Right ventricle myocardium superior (tissue), 1 donor: ENCODE measurements at places on chromosomes 7 and 10.

DNA sequence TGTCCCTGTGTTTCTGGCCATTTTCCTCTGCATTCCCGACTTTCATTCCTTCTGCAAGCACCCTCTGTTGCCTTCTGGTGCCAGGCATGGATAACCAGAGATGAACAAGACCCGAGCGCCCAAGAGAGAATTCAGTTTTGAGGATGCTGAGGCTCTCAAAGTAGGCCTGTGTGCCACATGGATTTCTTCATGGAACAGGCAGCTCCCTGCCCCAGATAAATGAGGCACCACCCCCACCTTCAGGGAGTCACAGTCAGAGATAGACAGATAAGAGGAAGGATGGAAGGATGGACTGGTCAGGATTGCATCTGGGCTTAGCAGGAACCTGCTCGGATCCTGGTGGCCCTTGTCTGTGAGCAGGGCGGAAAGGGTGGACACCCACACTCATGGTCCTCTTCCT is 49.4 kb downstream of the ADCYAP1R1 start:
- no peak for DNase-seq

- no peak for DNase-seq
These were observed 124.8 kb downstream of the TCERG1L start for GRCh38 chr10:131186547-131187253.

DNA sequence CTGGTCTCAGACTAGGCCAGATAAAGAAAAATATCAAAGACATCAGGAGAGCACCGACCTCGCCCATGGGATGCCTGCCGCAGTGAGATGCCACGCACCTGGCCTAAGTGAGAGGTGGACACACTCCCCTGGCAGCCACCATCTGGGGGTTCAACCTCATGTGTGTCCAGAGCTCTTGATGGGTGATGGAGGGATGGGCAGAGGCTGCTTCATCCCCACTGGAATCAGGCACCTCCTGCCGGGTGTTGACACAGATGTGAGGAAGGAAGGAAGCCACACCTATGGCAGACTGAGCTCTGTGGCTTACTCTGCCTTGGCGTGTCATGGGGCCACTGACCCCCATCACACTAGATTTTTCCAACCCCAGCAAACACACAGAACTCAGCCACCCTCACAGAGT is 11.4 kb downstream of the ZNF488 start:
- no peak for DNase-seq

DNA sequence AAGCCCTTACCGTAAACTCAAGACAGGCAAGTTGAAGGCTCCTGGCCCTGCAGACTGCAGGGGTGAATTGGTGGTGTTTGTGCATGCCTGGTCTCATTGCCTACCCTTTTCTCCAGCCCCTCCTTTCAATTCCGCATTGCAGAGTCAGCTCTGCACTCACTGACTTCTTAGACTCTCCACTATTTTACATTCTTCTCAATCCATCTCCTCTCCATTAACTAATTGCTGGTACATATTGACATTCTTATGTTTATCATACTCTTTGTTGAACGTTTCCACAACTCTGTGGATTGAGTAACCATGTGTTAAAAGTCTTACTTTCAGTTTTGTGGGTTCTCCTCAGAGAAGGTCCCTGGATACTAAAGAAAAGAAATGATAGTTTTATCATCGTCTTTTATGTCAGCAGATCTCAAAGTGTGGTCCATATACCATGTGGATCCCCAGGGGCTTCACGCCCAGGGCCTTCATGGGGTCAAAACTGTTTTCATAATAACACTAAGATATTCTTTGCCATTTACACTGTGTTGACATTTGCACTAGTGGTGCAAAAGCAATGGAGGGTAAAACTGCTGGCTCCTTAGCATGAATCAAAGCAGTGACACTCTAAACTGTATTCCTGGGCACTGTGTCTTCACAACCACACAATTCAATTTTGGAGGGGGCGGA is 135.4 kb upstream of the FZD1 start:
- no peak for DNase-seq

- no peak for DNase-seq
These were observed 487.1 kb downstream of the TCERG1L start for GRCh38 chr10:130824230-130825014.

GRCh38 chr7:54394834-54395233 is 147.3 kb upstream of the VSTM2A start:
- DNase-seq, result no peak

DNA sequence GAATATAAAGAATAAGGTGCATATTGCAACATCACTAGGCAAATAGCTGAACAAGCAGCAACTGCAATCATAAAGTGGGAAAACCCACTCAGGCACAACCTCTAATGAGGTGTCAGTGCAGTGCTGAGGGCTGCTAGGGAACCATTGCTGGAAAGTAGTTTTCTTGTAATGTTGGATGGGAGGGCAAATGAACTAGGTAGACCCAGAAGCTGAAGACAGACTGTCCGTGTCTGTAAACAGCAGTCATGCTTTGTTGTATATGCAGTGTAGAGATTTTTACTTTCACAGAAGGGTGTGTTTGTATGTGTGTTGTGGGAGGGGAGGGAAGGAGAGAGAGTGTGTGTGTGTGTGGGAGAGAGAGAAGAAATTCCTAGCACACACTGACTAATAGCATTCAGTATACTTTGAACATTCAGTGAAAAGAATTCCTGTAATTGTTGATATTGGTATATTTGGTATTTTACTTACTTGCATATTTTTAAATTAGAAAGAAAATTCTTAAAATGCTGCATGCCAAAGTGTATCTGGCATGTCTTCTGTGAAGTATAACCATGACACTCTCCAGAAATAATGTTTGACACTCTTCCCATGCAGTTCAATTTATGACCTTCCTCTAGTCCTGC is 28.8 kb downstream of the ITGB8 start:
- DNase-seq, result no peak

GRCh38 chr10:88598055-88598454 is 11.5 kb downstream of the LIPJ start:
- DNase-seq, result no peak

- no peak for DNase-seq
These were observed 354.5 kb downstream of the FGFR2 start for GRCh38 chr10:121243609-121244241.
